ENCODE measurements at places on chromosomes 12 and 14. TPM values are rescaled to one million over a fixed set of nuclear protein-coding genes. Genes with fewer than 3 reads are reported as not detected.

DNA sequence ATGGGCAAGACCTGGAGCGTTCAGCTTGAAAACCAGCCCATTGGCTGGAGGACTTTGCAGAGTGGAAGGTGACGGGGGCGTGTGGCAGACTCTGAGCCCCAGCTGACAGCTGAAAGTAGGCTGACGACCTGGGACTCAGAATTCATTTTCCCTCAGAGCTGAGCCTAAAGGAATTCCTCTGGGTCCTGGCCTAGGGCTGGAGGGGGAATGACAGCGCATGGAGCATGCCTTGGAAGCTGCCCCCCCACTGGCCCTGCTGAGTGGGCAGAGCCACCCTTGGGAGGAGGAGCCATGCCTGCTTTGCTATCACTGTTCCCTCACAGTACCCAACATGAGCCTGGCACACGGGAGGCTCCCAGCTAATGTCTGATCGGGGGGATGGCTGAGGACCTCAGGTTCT is 25.4 kb upstream of the SMOC1 start:
- no peak overlapping the region for H3K4me3 ChIP-seq
- H3K36me3 ChIP-seq = no peaks in the 10 kb centered on the region
- no peaks in the 10 kb centered on the region for H3K4me1 ChIP-seq

DNA sequence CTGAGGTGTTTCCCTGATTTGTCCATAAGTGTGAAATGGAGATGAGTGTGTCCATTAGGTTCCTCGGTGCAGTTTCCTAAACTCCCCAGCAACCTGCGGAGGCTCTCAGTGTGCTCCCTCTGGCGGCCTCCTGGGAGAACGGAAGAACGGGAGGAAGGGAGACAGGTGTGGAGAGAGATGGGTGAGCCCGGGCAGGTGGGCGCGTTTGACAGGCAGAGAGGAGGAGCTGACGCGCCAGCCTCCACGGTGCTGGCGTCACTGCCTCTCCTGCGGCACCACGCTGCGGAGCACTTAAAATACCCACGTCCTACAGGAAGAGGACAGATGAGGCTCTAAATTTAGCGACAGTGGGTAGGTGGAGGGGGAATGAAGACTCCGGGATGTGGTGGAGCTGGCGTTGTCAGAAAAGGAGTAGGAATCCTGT is 26.8 kb upstream of the PEX5 start:
- no peak overlapping the region for H3K4me3 ChIP-seq
- peaks cover 2% of the 10 kb centered on the region for H3K4me1 ChIP-seq
- DNase-seq = no peak
- H3K27ac ChIP-seq = no peak overlapping the region
- peaks cover 20% of the 10 kb centered on the region for H3K27me3 ChIP-seq

GRCh38 chr12:122888232-122888752 is 7.6 kb downstream of the VPS37B start:
- no peaks in the 10 kb centered on the region for H3K27me3 ChIP-seq
- H3K27ac ChIP-seq = peak overlapping the region; percentile 96
- H3K36me3 ChIP-seq = peaks cover 10% of the 10 kb centered on the region
- no peak for DNase-seq

- H3K4me3 ChIP-seq = no peak overlapping the region
- no peak overlapping the region for H3K27ac ChIP-seq
- peaks cover 8% of the 10 kb centered on the region for H3K4me1 ChIP-seq
- DNase-seq = no peak
- H3K36me3 ChIP-seq = no peaks in the 10 kb centered on the region
- H3K27me3 ChIP-seq = no peaks in the 10 kb centered on the region
These were observed 39.0 kb upstream of the WNK1 start for GRCh38 chr12:713281-713875.

GRCh38 chr14:93369713-93370266 is 22.8 kb downstream of the COX8C start:
- no peaks in the 10 kb centered on the region for H3K27me3 ChIP-seq
- peak overlapping the region; percentile 52 for H3K4me3 ChIP-seq
- H3K4me1 ChIP-seq = peaks cover 49% of the 10 kb centered on the region
- H3K27ac ChIP-seq = peak overlapping the region; percentile 82
- no peak for DNase-seq

DNA sequence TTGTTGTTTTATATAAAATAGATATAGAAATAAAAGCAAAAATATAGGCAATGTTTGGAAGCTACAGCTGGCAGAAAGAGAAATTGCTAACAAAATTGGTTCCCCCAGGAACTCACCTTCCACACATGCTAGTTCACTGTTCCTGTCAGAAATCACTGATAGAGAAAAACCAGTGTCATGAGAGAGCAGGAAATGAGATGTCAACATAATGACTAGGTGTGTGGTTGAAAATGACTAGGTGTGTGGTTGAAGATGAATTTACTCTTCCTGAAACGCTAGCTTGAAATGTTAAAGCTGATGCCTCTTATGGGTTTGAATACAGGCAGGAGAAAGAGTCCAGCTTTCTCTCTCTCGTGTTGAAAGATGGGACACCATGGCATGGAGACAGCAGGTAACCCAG is 216.3 kb downstream of the C12orf42 start:
- no peaks in the 10 kb centered on the region for H3K27me3 ChIP-seq
- H3K4me3 ChIP-seq = no peak overlapping the region
- H3K4me1 ChIP-seq = peaks cover 5% of the 10 kb centered on the region
- no peak overlapping the region for H3K27ac ChIP-seq

The EVL gene
- 272 TPM for total RNA-seq

GRCh38 chr12:54240129-54240528 is 39.8 kb downstream of the CBX5 start:
- no peaks in the 10 kb centered on the region for H3K27me3 ChIP-seq
- H3K4me3 ChIP-seq = no peak overlapping the region
- no peak overlapping the region for H3K27ac ChIP-seq
- peaks cover 61% of the 10 kb centered on the region for H3K36me3 ChIP-seq

The MYF6 gene
- total RNA-seq = not detected

DNA sequence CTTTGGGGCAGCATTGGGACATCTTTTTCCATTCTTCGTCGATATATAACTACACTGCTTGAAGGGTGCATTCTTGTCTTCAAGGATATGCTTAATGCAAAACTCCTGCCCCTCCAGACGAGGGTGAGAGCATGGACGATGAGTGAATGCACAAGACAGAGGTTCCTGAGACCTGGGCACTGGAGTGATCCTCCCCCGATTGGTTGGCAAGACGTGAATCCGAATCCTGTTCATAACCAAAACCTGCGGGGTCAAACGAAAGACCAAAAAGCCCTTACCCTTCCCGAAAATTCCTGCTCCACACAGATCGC is 684 bp downstream of the KANSL2 start:
- H3K36me3 ChIP-seq = peaks cover 48% of the 10 kb centered on the region
- no peak for DNase-seq
- no peaks in the 10 kb centered on the region for H3K27me3 ChIP-seq
- H3K4me1 ChIP-seq = peaks cover 51% of the 10 kb centered on the region

The REM2 gene
- 1.4 TPM for total RNA-seq

The DAO gene
- total RNA-seq = not detected

- H3K4me3 ChIP-seq = no peak overlapping the region
- no peaks in the 10 kb centered on the region for H3K36me3 ChIP-seq
- no peaks in the 10 kb centered on the region for H3K4me1 ChIP-seq
- no peak for DNase-seq
- no peak overlapping the region for H3K27ac ChIP-seq
These were observed 945.4 kb upstream of the FLRT2 start for GRCh38 chr14:84584511-84584910.

The ETNK1 gene
- total RNA-seq = 98.5 TPM

DNA sequence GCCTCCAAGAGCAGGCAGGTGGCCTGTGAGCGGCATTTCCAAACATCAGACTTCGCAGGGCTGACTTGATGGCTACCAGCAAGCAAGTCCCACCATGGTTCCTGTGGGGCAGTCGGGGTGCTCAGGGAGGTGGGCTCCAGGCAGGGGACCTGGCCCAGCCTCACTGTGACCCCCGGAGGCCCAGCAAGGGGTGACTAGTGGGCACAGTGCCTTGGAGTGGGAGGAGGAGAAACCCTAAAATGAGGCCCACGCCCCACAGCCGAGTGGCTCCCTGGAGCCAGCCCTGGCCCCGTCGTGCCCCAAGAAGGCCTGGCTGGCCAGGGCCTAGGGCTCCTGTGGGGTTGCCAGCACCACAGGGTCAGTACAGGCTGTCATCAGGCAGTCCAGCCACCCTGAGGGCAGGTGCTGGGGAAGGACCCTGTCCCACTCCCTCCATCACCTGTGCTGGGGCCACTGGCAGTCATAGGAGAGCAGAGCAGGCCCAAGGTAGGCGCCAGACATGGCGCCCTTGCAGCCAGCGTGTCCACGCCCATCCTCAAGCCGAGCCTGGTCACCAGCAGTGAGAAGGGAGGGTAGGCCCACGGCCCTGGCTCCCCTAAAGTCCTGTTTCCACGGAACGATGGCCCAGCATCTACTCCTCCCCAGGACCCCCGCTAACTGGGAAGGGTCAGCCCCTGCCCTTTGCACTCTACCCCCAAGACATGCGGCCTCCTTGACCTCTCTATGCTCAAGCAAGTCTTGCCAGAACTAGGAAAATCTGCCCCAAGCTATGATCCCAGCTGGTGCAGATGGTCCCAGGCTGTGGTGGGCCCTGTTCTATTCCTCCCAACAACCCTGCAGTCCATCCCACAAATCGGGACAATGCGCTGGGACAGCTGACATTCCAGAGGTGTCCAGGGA is 144.2 kb upstream of the C14orf180 start:
- H3K36me3 ChIP-seq = no peaks in the 10 kb centered on the region
- DNase-seq = no peak
- no peaks in the 10 kb centered on the region for H3K4me1 ChIP-seq
- peaks cover 2% of the 10 kb centered on the region for H3K27me3 ChIP-seq
- H3K4me3 ChIP-seq = no peak overlapping the region

DNA sequence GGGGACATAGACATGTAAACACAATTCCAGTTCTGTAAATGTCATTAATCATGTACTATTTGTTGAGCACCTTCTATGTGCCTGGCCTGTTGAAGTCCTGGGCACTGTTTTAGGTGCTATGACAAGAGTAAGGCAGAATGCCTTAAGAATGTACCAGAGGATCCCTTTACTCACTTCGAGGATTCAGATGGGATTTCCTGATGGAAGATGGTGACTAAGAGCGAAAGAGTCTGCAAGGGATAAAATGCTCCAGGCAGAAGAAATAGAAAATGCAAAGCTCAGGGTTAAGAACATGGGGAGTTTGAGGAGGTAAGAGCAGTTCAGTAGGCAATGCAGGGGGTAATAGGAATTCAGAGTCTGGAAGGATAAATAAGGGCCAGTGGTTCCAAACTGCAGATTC is 671.3 kb upstream of the TBX3 start:
- H3K4me3 ChIP-seq = no peak overlapping the region
- DNase-seq = no peak
- H3K36me3 ChIP-seq = no peaks in the 10 kb centered on the region
- H3K4me1 ChIP-seq = no peaks in the 10 kb centered on the region
- H3K27ac ChIP-seq = no peak overlapping the region

DNA sequence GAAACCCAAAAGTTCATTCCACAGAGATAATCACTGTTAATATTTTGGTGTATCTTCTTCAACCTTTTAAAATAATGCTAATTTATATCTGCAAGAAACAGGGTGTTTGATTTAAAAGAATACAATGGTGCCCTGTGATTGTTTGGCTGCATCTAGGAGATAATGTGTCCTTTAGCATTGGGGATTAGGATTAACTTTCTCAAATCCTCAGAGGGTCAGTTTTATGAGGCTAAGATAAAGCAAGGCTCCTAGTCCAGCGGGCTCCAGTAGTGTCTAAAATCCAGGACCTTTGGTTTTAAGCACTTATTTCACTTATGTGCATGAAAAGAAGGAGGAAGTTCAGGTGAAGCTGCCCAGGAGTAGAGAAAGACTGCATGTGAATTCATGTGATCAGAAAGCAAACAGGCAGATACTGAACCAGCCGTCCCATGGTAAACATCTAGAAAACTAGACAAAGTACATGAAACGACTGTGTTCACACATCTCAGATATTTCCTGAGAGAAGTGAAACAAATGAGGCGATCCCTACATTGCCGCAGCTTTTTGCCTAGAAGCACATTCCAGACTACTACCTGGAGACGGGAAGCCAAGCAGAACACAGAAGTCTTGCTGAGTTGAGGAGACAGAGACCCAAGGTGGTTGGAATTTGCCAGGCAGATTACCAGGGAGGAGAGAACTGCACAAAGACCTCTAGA is 129.1 kb upstream of the MAX start:
- H3K36me3 ChIP-seq = peaks cover 4% of the 10 kb centered on the region
- no peak for DNase-seq
- H3K27me3 ChIP-seq = no peaks in the 10 kb centered on the region
- peak overlapping the region; percentile 76 for H3K27ac ChIP-seq
- peak overlapping the region; percentile 35 for H3K4me3 ChIP-seq

The MIP gene
- total RNA-seq = not detected

GRCh38 chr14:94330857-94331256 is 7.7 kb upstream of the SERPINA6 start:
- H3K4me3 ChIP-seq = no peak overlapping the region
- H3K27me3 ChIP-seq = peaks cover 2% of the 10 kb centered on the region
- no peak overlapping the region for H3K27ac ChIP-seq
- H3K4me1 ChIP-seq = no peaks in the 10 kb centered on the region

DNA sequence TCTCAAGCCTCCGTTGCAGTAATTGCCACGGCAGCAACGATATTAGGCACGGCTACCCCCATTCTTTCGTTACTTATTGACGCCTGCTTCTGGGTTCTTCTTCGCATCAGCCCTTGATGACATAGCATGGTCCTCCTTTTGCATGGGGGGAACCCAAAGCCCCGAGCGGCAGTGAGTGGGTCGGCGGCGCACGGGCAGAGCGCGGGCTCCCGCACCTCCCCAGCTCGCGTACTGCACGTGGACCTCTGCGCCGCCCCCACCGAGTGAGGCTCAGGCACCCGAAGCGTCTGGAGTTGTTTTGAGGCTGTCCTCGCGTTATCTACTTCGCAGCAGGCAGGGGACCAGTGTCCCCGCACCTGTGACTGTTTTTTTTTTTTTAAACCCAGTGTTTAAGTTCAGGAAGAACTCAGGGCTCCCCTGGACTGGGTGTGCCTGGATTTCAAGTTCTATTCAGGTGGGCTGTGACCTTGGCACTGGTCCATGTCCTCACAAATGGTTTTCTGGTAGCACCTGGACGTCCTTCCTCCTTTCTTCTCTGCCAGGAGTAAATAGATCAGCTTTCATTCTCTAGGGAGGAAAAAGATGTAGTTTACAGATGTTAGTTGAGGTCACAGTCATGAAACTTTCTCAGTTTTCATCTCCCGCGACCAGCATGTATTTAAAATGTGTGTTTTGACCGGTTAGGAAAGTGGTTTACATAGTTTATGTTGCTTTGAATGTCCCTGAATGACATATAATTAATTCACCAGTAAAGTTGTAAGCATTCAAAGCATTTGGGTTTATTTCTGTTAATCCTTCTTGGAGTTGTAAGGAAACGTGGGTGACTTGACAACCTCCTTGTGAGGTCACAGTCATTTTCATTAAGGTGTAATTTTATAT is 1.4 kb upstream of the FOXN4 start:
- peak overlapping the region; percentile 68 for H3K4me3 ChIP-seq
- H3K27ac ChIP-seq = no peak overlapping the region
- no peak for DNase-seq
- peaks cover 55% of the 10 kb centered on the region for H3K27me3 ChIP-seq
- H3K4me1 ChIP-seq = peaks cover 16% of the 10 kb centered on the region
- H3K36me3 ChIP-seq = no peaks in the 10 kb centered on the region

Measured in activated B cell treated with CpG ODN at 0.5 μM for 24 hours (primary cell).